ENCODE measurements at places on chromosomes 1 and 21.

- DNase-seq: no peak
Measured at GRCh38 chr1:116436611-116436970, 63.5 kb downstream of the ATP1A1 start.

DNA sequence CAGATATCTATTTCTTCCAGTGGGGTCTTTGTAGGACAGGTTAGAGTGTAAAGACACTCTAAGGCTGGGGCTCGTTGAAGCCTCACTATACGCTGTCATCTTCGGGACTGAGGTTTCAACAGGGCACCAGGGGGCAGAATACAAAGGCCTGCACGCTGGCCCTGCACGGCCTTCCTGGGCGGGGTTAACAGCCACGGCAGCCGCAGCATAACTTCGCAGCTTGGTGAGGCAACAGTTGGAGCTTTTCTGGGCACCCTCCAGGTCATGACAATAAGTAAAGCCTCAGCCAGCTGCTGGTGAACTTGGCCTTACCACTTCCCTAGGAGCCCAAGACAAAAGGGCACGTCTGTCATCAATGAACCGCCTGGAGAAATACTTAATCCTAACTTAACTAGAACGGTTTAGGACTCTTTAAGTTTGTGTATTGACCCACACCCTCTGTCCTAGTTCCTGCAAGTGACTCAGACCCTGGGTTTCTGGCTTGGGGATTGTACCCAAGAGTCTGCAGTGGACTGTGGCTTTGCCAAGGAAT lies 2.3 kb upstream of the RUNX1 start:
- DNase-seq: peak; percentile 77

GRCh38 chr1:209756615-209757445 lies 977 bp downstream of the TRAF3IP3 start:
- DNase-seq: no peak

DNA sequence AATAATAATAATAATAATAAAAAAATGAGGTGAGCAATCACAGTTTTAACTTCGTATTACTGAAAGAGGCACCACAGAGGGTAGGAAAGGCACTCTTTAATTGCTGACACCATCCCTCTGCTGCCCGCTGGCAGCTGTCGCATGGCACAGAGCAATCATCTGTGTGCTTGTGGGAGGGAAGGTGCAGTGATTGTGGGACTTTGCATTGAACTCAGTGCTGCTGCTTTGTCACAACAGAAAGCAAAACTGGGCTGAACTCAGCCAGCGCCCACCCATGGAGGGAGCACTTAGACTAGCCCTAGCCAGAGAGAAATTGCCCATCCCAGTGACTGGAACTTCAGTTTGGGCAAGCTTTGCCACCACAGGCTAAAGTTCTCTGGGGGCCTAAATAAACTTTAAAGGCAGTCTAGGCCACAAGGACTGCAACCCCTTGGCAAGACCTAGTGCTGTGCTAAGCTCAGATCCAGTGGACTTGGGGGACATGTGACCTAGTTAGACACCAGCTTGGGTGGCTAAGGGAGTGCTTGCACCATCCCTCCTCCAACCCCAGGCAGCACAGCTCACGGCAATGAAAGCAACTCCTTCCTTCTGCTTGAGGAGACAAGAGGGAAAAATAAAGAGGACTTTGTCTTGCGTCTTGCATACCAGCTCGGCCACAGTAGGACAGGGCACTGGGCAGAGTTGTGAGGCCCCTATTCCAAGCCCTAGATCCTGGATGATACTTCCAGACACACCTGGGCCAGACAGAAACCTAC lies 59.3 kb downstream of the WDR4 start:
- DNase-seq: no peak

DNA sequence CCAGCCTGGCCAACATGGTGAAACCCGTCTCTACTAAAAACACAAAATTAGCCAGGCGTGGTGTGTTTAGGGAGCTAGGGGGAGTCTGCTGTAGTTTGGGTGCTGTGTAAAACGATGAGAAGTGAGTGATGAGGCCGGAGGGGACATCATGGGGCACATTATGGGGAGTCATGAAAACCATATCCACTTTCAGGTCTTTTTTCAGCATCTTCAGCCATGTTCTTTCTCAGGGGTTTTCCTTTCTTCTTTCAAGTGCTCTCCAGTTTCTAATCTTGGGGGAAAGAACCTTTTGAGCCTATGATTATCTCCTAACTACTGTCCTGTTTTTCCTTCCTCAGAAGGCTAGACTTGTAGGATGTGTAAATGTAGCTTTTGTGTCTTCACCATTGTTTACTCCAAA lies 14.4 kb downstream of the KDM4A start:
- DNase-seq: no peak

GRCh38 chr1:181674617-181675016 lies 191.3 kb downstream of the CACNA1E start:
- no peak for DNase-seq

DNA sequence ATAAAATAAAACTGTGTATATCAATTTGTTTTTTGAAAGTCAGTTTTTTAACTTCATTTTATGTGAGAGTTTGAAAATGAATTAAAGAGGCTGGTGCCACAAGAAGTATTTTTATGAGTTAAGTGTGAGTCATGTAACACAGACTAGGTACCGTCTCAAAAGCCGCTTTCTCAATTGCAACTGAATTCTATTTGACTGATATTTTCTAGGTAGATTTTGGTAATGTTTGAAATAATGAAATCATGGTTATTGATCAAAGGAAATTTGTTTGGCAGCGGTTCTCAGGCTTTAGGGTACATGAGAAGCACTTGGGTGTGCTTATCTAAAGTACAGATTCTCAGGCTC lies 4.6 kb downstream of the SNX27 start:
- no peak for DNase-seq

DNA sequence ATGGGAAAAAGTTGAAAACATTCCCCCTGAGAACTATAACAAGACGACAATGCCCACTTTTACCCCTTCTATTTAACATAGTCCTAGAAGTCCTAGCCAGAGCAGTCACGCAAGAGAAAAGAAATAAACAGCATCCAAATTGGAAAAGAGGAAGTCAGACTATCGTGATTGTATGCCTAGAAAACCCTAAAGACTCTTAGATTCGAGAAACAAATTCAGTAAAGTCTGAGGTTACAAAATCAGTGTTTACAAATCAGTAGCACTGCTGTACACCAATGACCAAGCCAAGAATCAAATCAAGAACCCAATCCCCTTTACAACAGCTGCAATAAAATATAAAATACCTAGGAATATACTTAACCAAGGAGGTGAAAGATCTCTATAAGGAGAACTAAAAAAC lies 72.4 kb downstream of the POU2F1 start:
- no peak for DNase-seq

- DNase-seq: no peak
Measured at GRCh38 chr1:213369465-213369864, 318.4 kb downstream of the RPS6KC1 start.

GRCh38 chr1:211326528-211327345 lies at the start of gene TRAF5:
TRAF5 (plus strand) TSS chr1:211326833; CDS start chr1:211353240, 26,407 bp downstream.
- DNase-seq: no peak

DNA sequence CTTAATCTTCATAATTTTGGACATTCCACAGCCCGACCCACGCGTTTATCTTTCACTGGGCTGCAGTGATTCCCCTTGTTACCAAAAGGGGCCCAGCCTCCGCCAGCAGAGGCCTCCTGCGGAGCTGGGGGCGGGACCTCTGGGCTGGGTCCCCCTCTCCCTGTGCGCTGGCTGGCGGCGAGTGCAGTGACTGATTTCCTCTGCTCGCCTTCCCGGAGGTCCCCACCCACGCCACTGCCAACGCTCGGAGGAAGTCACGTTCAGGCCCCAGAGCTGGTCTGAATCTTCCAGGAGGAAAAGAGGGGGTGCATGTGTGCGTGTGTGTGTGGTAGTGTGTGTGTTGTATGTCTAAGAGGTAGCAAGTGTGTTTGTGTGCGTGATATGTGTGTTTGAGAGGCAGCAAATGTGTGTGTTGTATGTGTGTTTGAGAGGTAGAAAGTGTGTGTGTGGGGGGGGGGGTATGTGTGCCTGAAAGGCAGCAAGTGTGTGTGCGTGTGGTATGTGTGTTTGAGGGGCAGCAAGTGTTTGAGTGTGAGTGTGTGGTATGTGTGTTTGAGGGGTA lies 35.0 kb upstream of the JAK1 start:
- peak; percentile 70 for DNase-seq

- DNase-seq: no peak
Measured at GRCh38 chr1:25098717-25099116, 133.6 kb downstream of the SYF2 start.

DNA sequence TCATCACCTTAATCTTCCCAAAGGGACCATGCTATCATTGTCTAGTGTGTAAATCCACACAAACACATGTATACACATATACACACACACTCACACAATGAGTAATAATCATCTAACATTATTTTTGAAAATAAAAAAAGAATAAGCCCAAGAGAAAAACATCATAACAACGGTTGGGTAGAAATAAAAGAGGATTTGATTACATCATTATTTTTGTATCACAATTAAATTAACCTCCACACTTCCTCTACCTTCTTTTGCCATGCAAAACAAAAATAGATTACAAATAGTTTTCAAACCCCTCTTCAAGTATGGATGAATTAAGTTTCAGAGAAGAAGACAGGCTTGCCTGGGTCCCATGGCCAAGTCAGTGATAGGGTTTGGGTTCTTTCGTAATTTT lies 238.1 kb downstream of the VAV3 start:
- DNase-seq: no peak

DNA sequence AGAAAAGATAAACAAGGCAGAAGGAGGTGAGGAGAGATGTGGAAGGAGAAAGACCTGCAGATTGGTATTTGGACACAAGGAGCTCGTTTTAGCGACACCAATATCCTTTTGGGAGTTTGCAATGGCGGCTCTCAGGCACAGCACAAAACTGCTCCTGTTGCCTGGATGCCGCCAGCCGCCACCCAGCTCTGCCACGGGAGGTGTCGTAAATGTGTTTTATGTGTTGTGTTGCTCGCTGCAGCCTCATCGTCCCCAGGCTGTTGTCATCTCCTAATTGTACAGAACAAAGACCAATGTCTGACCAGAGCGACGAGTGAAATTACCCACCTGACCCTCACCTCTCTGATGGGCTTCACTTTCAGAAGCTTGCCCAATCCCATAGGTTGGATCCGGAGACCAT lies 96.6 kb upstream of the ZNF281 start:
- DNase-seq: no peak

DNA sequence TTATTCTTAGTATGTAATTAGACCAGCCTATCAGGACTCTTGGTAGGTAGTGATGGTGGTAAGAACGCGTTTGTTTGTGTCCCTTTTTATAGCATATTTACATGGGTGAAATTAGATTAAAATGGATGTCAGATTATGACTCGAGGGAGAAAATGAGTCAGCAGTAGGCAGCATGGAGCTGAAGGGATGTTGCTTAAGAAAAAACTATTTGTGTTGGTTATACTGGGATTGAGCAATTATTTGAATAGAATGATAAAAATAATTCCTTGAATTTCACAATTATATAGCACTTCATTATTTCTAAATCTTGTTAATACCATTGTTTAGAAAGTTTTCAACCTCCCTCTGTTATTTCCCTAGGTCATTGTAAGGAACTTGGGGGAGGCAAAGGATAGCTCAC lies 348.8 kb downstream of the RYR2 start:
- no peak for DNase-seq

DNA sequence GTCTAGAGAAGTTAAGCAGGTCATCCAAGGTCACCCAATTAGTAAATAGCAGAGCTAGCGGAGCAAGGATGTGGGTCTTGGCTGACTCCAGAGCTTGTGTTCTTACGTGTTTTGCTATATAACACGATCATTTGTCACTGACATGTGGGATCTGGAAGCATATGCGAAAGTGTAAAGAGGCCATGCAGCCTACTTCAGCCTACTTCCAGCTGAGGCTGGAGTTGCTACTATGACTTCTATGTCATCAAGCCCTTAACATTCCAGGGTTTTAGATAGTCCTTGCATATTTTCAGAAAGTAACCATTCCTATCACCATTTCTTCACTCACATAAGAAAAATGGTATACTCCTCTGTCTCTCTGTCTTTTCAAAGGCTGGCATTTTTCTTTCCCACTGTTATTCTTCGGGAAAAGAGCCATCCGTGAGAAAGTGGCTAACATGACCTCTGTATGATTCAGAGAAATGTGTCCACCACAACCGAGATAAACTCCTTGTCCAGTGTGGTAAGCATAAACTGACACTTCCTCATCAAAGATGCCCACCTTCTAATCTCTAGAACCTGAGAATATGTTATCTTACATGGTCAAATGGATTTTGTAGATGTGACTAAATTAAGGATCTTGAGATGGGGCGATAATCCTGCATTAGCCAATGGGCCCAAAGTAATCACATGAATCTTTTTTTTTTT lies 24.0 kb upstream of the ABL2 start:
- no peak for DNase-seq

DNA sequence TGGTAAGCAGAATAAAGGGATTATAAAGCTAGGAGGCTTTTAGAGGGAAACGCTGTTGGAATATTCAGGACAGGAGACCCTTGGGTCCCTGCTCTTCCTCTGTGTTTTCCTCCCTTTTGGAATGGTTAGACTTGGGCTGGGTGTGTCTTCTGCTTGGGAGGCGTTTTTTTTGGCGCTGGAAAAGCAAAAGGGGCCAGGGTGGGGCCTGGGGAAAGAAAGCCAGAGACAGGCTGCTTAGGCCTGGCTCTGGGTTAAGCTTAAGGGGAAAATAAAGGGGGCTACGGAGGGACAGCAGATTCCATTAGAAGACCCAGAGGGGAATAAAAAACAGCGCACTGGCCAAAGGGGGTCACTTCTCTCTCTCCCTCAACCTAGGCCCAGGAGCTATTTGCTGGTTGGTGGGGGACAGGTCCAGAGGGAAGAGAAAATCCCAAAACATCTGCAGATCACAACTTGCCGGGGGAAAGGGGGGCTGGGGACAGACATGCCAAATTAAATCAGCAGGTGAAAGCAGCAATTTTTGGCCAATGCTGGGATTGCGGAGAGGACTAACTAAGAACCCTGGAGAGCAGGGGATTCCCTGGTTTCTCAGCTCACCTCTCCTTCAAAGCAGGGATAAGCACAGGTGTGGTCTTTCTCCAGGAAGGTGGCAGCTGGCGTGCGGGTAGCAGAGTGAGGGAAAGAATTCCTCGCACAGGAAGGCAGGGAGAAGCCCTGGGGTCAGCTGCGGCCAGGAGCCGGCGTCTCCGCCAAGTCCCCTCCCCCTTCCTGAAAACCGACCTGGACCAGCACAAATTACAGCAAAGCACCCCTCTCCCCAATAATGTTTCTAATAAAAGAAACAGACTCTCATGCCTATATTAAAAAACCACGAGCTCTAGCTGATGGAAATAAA lies 82.2 kb upstream of the AK4 start:
- DNase-seq: no peak

DNA sequence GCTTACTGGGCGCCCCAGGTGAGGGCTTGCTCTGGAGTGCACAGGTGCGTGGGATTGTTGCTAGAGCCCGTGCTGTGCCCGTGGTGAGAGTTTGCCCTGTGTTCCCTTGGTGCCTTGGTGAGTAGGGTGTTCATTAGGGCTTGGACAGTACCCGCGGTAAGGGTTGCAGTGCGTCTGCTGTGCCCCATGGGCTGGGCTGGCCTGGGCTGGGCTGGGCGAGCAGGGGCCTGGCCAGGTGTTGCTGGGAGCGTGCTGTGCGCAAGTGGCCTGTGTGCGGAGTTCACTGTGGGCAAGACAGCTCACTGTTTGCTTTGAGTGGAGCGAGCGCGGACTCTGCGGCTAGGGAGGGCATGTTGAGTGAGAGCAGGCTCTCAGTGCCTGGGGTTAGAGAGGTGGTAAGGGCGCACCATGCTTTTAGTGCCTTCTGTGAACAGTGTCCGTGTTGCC lies 725 bp downstream of the CR1L start:
- no peak for DNase-seq

- no peak for DNase-seq
Measured at GRCh38 chr21:31265366-31266013, 78.6 kb downstream of the TIAM1 start.

GRCh38 chr1:230752407-230752806 lies 5.2 kb downstream of the CAPN9 start:
- no peak for DNase-seq

- DNase-seq: no peak
Measured at GRCh38 chr1:169048043-169048442, 58.4 kb upstream of the ATP1B1 start.
